ENCODE measurements at places on chromosomes 6 and 20.

- no peak for DNase-seq
Observed at GRCh38 chr6:88262332-88262731, 96.2 kb upstream of the CNR1 start.

GRCh38 chr20:56409956-56410355, 2.1 kb upstream of the CASS4 start:
- DNase-seq, result no peak

GRCh38 chr6:162292915-162293314, 434.7 kb downstream of the PRKN start:
- no peak for DNase-seq

DNA sequence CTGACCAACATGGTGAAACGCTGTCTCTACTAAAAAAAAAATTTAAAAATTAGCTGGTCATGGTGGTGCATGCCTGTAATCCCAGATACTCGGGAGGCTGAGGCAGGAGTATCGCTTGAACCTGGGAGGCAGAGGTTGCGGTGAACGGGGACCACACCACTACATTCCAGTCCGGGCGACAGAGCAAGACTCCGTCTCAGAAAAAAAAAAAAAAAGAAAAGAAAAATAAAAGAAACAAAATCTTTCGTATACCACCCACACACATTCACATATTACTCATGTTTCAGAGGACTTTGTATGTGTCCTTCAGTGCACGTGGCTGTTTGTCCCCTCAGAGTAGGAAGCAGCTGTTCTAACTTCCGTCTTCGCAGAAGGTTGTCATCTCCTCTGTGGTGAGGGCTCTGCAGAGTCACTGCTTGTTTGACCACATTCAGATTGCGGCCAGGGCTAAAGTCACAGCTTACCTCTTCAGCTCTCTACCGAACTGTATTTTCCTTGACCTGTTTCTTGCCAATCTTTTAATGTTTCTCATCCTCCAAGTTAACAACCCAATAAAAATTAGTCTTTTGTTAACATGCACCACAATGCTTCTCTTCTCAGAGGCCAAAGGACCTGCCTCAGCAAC, 36.6 kb upstream of the HIVEP1 start:
- no peak for DNase-seq

DNA sequence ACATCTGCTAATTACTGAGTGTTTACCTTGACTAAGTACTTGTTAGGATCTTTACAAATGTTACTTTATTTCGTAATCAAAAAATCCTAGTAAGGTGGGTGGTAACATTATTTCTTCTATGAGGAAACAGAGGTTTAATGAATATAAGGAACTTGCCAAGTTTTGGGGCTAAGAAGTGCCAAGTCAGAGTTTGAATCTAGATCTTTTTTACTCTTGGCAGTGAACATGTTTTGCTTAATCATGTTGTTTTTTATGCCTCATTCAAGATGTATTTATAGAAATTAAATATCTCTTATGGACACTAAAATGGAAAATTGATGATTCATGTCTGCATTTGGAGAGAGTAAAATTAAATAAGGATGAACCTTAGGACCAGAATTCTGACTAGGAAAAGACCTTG, 393.7 kb downstream of the UTRN start:
- DNase-seq, result no peak

GRCh38 chr6:144659202-144660182, 374.4 kb downstream of the UTRN start:
- DNase-seq, result peak; percentile 83

- DNase-seq, result no peak
Observed at GRCh38 chr6:18260448-18261106, 3.8 kb downstream of the DEK start.

DNA sequence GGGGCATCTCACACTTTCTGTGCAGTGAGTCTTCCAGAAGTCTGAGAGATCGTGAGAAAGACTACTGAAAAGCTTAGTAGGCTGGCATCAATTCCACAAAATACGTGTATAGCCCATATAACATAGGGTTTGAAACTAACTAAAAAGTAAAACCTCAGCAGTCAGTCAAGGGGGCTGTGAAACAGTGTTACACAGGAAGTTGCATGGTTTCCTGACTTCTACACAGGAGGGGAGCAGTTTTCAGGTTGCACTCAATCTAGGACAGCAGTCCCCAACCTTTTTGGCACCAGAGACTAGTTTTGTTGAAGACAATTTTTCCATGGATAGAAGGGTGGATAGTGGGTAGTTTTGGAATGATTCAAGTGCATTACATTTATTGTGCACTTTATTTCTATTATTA, 4.7 kb upstream of the LY86 start:
- DNase-seq, result no peak

DNA sequence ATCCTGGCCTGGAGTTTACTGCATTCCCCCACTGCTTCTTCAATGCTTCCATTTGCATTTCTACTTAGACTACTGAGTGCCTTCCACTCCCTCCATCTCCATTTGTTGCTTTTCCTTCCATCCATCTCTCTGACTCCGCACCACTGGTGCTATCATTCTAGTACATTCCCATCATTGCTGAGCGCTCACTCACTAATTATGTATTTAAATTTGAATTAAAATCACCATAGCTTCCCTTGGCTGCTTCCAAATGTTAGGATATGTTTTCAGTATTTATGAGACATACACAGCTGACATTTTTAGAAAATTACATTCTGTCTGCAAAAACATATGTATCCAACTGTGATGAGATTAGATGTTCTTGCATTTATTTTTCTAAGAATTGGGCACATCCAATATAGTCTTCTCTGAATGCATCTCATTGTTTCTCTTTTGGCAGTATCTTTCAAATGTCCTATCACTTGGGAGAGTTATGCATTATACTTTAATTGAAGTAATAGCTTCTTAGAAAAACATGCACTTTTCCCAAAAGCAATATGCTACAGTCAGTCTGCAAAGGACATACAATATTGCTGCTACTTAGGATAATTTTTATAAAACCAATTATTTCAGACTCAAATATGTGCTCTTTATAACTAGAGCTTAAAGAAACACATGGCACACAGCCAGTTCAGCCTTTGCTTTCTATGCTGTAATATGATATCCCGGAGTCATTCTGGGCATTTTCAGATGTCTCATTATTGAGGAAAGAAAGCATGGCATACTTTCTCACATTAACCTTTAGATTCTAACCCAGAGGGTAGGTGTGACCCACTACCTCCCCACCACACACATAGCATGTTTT, 12.1 kb upstream of the COL21A1 start:
- peak; percentile 23 for DNase-seq

DNA sequence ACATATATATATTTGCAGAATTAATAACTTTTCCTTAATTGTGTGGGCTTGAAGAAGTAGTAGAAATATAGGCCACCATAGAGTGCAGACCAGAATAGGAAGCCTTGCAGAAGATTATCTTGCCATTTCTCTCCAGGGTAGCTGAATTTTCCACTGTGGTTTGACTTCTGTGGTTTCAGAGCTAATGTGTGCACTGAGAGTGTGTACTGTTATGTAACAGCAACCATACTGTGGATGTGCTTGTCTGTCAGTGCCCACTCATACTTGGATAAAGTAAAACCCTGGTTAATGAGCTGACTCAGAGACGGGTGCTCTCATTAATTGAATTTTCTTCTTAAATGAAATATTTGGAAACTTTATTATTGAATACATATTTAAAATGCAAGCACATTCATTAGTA, 57.2 kb downstream of the CEP43 start:
- no peak for DNase-seq

DNA sequence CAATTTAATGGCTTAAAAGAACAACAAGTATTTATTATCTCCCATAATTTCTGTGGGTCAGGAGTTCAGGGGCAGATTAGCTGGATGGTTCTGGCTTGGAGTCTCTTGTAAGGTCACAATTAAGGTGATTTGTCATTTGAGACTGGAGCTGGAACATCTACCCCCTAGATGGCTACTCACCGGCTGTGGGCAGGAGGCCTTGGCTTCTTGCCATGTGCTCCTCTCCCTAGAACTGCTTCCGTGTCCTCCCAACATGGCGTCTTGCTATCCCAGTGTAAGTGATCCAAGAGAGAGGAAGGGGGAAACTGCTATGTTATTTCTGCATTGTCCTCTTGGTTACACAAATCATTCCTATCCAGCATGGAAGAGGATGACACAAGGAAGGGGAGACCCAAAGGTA, 210.2 kb upstream of the ECI2 start:
- DNase-seq, result no peak

- DNase-seq, result no peak
Observed at GRCh38 chr6:44054721-44055559, 72.3 kb downstream of the MRPL14 start.

DNA sequence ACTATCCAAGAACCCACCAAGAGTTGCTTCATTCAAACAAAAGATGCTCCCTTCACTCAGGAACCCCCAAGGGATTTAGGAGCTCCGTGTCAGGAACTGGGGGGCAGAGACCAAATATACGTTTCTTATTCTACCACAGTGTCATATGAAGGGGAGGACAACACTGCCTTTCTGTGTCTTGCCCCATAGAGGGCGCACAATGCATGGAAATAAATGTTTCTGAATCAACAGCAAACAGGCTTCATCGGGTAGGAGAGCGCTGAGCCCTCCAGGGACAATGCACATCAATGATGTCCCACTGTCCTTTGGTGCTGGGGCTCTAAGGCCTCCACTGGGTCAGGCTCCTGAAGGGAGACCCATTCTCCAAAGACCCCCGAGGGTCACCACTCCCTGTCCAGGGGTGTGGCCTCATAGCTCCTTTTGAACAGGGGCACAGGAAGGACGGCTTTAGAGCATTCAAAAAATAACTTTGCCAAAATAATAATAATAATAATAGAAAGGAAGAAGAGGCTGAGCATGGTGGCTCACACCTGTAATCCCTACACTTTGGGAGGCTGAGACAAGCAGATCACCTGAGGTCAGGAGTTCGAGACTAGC, 31.1 kb downstream of the PLG start:
- DNase-seq, result peak; percentile 82

DNA sequence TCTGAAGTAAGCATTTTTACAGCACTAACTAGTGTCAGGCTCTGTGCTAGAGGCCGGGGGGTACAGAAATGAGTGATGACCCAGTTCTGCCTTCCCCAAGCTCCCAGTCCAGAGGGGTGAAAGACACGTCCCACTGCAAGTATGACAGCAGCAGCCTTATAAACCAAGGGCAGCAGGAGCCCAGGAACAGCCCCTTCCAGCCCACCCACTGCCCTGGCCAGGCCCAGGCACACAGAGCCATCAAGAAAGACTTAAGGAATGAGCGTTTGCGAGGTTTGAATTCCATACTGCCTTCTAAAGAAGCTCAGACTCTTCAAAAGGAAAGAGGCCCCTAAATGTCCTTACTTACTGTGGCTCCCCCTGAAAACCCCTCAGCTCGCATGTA, 10.0 kb downstream of the TRERF1 start:
- peak; percentile 89 for DNase-seq

GRCh38 chr6:16352258-16352635, 113.9 kb downstream of the GMPR start:
- DNase-seq, result no peak

GRCh38 chr20:58381627-58382026, 7.4 kb upstream of the VAPB start:
- DNase-seq, result no peak

- DNase-seq, result no peak
Observed at GRCh38 chr20:62995898-62996595, 10.7 kb downstream of the BHLHE23 start.

DNA sequence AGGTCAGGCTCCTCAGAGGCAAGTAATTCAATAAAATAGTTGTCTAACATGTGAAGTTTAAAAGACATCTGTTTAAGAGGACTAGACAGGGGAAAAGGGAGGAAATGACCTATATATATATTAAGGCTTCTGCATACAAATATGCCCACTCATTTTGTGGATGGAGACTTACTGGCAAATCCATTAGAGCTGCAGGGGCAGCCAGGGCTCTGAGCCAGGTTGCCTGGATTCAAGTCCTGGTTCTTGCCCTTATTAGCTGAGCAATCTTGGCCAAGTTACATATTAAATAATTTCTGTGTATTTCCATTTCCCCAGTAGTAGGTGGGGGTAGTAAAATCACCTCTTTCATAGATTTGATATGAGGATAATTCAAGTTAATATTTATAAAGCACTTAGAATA, 287.0 kb upstream of the RIMS1 start:
- no peak for DNase-seq

GRCh38 chr6:136236466-136237293, 13.4 kb downstream of the MTFR2 start:
- no peak for DNase-seq

DNA sequence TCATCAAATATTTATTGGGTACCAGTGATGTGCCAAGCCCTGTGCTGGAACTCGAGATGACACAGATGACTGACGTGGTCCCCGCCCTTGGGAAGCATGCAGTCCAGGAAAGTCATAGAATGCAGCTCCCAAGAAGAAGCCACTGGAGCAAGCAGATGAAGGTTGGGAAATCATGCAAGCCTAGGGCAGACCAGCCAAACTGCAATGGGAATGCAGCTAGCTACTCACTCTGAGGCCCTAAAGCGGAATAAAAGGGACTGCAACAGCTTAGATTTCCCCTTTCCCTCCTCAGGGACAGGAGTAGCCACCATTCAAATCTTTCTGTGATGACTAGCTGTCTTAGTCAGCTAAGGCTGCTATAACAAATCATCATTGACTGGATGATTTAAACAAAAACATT, 152.2 kb downstream of the MAFB start:
- DNase-seq, result no peak

DNA sequence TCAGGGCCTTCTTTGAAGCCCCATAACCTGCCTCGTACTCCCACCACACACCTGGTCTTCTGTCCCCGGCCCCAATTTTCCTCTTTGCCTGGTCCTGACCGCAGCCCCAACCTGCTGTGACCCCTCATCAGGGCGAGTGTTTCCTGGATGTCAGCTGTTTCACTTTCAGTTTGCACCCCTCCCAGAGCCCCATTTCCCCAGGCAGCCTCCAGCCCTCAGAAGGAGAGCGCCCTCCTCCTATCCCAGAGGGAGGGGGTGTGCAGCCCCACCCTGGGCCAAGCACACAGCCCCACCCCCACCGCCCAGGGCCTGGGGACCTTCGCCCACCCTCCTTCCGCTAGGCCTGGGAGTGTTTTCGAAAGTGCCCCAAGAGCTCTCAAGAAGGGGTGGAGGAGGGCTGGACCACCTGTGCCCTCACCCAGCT, 1.5 kb downstream of the BAK1 start:
- no peak for DNase-seq

DNA sequence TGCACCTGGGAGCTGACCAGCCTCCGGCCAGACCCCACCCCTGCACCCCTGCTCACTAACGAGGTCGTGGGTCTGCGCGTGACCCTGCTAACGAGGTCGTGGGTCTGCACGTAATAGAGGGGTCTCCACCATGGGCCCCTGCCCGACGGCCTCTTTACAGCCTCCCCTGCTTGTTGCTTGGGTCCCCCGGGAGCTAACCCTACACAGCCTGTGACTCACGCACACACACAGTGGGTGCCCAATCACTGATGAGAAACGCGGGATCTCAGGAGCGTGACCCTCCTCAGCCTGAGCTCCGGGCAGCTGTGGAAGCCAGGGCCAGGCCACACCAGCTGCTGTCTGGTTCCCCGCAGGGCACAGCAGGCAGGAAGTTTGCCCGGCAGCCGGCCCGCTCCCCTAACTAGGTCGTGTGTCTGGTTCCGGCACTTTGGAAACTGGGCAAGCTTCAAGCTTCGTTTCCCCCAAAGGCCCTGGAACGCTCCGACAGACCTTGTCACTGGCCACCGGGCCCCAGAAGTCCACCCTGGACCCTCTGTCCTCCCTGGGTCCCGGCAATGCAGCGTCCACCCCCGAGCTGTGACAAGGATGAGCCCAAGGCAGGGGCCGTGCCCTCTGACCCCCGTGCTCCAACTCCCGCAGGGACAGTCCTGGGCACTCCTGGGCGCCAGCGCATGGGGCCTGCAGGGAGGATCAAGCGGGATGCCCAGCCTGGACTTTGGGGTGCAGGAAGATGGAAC, 767 bp downstream of the PTK6 start:
- no peak for DNase-seq

- no peak for DNase-seq
Observed at GRCh38 chr6:27092316-27092692, 155.2 kb upstream of the PRSS16 start.
